ENCODE measurements at places on chromosomes 5 and 9.
A peak's percentile ranks its signal among the peaks of the same experiment; 100 is the strongest.

DNA sequence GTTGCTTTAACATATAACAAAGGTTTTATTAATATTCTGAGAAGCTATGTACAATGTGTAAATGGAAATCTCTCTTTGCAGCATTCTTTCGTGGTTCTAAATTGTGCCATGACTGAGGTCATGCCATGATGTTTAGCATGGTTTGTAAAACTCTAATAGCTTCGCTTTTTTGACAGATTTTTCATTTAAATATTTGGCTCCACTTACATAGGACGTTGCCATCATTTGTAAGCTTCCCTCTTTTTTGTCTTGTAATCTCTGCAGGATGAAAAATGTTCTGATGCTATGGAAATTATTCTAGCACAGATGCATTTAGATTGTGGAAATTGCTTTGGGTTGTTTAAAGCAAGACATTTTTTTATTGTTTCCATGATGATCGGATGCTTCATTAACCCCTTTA is 1054.8 kb downstream of the MAT2B start:
- no peak for DNase-seq

- DNase-seq = no peak
These were observed 395.9 kb upstream of the CDH9 start for GRCh38 chr5:27434335-27434734.

DNA sequence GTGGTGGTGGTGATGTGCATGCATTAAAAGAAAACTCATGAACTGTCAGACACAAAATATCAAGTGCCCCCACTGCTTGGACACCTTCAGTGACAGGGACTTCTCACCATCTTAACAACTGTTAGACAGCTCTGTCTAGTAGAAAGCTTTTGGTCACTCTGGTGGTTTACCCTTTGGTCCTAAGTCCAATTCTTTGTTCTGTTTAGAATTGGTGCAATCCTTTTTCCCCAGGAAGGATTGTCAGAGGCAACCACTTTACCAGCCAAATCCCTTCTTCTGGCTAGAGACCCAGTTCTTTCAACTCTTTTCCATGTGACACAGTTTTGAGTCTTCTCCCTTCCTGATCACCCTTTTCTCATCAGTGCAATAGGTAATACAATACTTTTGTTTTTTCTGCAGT is 140.2 kb downstream of the SEC61B start:
- DNase-seq = no peak

- DNase-seq = peak; percentile 28
These were observed 13.0 kb upstream of the SPINK4 start for GRCh38 chr9:33227008-33227398.

DNA sequence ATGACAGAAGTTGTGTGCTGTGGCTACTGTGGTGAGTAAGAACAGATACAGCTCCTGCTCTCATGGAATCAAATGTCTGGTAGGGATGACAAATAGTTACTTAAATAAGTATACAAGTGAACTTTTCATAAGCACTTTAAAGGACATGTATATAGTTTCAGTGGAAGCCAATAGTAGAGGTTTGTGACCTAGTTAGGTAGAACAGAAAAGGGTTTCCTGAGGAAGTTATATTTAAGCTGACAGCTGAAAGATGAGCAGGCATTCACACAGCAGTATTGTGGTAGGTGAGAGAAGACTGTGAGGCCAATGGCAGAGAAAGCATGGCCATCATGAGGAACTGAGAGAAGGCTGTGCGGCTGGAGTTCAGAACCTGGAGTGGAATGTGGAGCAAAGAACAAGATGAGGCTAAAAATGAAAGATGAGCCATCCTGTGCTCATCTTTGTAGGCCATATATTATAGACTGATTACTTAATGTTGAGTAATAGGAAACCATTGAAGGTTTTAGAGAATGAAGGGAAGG is 15.4 kb downstream of the FAM174A start:
- no peak for DNase-seq

- DNase-seq = no peak
These were observed 22.7 kb upstream of the UGCG start for GRCh38 chr9:111873901-111874300.

DNA sequence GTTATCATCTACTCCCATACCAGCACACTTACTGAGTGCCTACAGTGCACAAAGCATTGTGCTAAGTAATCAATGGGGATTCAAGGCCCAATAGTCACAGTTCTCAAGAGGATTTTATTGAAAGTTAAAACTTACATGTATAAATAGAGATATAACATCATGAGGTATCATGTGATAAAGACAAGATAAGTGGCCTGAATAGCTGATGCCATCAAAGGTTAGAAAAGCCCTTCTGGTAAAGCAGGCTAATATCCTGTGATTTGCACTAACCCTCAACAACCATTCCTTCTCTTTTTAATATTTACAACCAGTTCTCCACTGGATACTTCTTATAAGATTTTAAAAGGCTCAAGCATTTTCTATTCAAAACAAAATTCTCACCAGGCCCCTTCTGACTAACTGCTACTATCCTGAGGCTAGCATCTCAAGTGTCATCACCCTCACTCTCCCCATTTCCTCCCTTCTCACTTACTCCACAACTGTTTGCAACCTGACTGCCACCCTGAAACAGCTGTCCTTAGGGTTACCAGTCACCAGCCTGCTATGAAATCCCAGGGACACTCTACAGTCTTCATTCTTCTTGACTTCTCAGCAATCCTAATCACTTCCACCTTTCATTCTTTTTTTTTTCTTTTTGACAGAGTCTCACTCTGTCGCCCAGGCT is 377.9 kb downstream of the ENC1 start:
- no peak for DNase-seq

DNA sequence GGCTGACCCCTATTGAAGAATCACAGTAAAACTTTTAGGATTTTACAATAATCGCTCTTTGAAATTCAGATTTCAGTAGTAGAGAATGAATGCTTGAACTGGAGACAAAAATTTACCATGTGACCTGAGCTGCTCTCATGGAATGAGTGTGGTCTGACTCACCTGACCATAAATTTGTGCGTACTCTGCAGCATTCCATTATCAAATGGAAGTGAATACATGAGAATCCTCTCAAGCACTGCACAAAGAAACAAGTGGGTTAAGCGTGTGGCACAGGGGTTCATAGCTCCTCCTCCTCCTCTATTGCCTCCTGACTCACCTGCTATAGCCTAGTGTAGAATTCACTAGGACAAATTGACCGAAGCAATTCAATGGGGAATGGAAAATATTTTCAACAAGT is 269.8 kb upstream of the CDH9 start:
- DNase-seq = no peak

DNA sequence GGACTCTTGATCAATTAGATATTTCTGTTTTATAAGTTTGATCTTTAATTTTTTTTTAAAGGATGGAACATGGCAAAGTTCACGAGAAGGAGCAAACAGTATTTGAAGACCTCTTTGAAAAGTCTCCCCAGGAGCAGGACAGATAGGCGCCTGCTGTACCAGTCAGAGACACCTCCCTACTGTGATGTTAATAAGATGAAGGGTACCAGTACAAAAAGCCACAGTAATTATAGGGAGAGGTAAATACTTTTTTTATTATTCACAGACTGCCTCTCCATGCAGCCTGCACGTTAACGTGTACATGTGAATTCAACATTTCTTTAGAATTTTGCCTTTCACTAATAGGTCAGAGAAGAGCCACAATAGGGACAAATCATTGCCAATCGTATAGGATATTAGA is 146.5 kb upstream of the CDH6 start:
- DNase-seq = no peak

GRCh38 chr9:96071076-96071814 is 195.8 kb downstream of the ERCC6L2 start:
- peak; percentile 20 for DNase-seq

Data from CD4-positive, alpha-beta T cell treated with Interferon alpha-2 for 1 hour (primary cell).